Right renal pelvis (tissue), 4 donors: ENCODE measurements at places on chromosomes 4 and X.

- no peak for DNase-seq
Measured at GRCh38 chrX:17464194-17464593, 89.2 kb downstream of the NHS start.

DNA sequence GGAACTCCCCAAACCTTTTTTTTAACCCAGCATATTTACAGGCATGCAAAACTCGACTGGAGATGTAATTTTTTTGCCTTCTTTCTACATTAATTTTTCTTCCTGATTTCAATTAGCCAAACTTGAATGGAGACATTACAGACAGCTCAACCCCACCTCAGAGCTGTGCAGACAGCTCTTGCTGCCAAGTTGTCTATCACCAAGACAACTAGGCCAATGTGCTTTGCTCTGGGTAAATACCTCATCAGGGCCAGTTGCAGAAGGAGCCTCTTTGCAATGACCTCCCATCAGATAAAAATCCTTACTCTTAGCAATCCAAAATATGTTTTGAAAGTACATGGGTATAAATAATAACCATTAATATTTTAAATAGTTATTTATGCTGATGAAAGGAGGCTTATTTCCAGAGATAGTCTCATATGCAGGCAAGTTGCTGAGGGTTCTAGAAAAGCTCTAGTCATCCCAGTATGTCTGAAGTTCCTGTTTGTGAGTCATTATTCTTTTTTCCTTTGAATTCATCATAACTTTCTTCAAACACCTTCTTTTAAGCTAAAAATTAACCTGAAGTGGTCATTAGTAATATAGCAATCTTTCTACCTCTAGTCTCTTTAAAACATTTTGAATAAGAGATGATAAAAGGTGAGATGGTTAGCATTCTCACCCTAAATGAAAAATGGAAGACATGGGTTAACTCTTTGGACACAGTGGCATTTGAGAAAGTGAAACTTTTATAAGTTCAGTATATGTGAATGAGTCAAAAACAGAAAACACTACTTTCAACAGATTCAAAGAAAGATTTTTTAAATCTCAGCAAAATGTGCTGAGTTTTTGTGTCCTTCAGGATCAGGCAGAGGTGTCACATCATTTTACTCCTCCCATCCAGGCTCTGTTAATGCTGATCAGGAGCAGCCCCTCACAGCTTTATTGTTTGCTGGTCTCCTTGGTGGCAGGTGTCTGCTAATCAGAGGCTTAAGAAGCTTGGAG lies 475.5 kb upstream of the FGF16 start:
- no peak for DNase-seq

DNA sequence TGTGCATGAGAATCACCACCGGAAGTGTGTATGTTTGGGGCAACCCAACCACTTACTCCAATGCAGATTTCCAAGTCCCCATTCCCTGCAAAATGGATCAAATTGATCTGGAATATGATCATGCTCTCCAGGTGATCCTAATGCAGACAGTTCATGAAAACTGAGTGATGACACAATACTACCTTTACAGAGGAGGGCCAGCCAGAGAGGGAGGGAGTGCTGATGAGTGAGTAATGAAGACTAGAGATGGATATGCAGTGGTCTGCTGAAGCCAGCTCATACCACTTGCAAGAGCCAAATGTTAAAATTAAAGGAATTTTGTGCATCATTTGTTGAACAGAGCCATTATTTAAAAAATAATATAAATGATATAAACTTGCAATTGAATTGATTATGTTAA lies 10.2 kb upstream of the CPE start:
- no peak for DNase-seq

GRCh38 chr4:17126321-17126966 lies 228.0 kb upstream of the LDB2 start:
- no peak for DNase-seq

GRCh38 chr4:7642741-7643458 lies 208.2 kb upstream of the PSAPL1 start:
- DNase-seq: no peak
